ENCODE measurements at places on chromosomes 2 and 18. TPM values are rescaled to one million over a fixed set of nuclear protein-coding genes. Genes with fewer than 3 reads are reported as not detected.

FTCDNL1 gene
- 0.18 TPM for total RNA-seq

GRCh38 chr2:43897492-43897891 lies 58.7 kb downstream of the ABCG8 start:
- no peak for DNase-seq

DNA sequence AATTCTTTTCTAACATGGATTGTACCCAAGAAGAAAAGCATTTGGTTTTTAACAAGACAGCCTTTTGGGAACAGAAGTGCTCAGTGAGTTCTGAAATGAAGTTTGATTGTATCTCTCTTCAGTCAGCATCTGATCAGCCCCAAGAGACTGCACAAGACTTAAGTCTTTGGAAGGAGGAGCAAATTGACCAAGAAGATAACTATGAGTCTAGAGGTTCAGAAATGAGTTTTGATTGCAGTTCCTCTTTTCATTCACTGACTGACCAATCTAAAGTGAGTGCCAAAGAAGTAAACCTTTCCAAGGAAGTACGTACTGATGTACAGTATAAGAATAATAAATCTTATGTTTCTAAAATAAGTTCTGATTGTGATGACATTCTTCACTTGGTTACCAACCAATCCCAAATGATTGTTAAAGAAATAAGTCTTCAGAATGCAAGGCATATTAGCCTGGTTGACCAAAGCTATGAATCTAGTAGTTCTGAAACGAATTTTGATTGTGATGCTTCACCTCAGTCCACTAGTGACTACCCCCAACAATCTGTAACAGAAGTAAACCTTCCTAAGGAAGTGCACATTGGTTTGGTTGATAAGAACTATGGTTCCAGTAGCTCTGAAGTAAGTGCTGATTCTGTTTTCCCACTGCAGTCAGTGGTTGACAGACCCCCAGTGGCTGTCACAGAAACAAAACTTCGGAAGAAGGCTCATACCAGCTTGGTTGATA lies 31.2 kb downstream of the ZDBF2 start:
- no peak for DNase-seq

DNA sequence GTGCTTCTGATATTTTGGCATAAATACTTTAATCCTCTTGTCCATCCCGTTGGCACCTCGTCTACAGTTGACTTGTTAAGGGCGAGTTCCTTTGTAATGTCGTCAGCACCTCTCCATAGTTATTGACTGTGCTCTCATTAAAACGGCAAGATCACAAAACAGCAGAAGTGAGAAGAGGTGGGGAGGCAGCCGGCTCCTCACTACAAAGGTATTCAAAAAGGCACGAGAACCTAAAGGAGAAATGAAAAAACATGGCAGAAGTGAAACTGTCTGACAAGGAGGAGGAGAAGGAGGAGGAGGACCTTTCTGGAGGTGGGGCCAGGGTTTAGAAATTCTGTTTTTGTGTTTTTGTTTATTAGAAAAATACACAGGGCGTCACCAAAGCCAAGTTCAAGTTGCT lies 235.6 kb downstream of the BCL11A start:
- DNase-seq = no peak

GRCh38 chr2:61229936-61230335 lies 67.9 kb downstream of the C2orf74 start:
- peak; percentile 48 for DNase-seq

- DNase-seq = peak; percentile 78
These were observed 48.7 kb downstream of the TTC39C start for GRCh38 chr18:24063121-24063731.

IL37 gene
- total RNA-seq = not detected

GATA6 gene
- 2.5 TPM for total RNA-seq

DNA sequence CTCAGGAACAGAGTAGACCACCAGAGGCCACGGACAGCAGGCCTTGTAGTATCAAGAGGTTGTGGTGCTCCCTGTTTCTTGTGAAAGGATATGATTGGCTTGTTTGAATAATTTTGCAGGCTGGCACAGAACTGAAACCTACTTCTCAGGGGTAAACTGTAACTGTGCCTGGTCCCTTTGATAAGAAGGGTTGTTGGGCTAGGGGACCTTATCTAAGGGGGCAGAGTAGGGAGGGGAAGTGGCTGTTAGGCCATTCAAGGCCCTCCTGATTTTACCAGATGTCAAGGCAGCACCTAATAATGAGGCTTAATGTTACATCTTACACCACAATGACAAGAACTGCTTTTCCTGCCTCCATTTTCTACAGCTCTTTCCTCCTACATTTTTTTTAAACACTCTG lies 45.6 kb downstream of the GPR39 start:
- DNase-seq = no peak

GRCh38 chr2:217035967-217036366 lies 176.1 kb upstream of the TNP1 start:
- no peak for DNase-seq

CABYR gene
- 4.1 TPM for total RNA-seq

DNA sequence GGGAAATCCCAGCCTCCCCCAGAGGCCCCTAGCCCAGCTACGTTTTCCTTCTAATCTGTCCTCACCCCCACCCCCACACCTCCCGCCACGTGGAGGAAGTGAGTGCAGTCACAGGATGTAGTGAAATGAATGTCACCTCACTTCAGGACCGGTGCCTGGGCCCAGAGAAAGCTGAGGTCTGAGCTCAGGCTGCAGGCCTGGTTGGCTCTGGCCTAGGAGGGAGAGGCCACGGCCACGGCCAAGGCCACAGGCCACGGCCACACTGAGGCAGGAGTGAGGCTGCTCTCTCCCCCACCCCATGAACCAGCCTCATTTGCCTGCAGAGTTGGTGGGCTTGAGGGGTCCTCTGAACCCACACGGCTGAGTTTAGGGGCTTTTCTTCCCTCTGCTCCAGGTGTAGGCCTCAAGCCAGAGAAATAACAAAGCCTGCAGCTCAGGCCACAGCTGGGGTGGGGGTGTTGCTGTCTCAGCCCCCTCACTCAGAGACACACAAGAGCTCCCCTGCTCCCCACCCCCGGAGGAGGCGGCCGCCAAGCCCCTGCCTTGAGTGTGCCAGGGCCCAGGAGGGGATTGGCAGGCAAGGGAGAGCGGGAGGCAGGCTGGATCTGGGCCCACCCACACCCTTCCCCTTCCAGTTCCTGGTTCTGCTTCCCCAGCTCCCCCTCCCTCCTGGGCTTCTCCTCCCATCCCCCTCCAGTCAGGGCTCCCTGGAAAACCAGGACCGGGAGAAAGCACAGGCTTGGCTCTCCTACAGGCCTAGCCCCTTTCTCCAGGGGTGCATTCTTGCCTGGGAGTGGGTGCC lies 27.0 kb downstream of the DNMT3A start:
- DNase-seq = peak; percentile 29

DNA sequence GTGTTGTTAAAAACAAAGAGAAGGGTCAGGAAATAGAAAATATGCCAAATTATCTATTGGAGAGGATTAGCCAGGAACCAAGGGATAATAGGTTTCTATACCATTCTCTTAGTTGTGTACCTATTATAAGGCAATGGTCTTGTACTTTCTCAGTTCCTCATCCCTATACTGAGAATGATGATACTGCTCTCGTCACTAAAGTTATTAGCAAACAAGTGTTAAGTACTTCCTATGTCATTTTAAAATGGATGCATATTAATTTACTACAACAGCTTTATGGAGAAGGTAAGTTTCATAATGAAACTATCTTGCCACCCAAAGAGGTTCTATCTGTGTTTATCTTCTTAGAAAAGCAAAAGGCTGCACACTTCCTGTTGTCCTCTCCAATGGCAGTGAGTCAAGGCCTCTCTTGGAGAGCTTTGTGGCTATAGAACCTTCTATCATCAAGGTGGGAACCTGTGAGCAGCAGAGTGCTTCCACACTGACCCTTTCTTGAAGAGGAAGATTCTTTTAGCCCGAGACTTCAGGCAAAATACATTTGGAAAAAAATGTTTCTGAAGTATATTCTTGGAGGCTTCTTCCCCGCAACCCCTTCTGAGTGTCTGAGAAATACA lies 460.7 kb upstream of the FANCL start:
- no peak for DNase-seq

MBOAT2 gene
- 102 TPM for total RNA-seq

GRCh38 chr18:68215931-68216330 lies 499.0 kb downstream of the TMX3 start:
- DNase-seq = peak; percentile 45

SPATA3 gene
- not detected for total RNA-seq

DNA sequence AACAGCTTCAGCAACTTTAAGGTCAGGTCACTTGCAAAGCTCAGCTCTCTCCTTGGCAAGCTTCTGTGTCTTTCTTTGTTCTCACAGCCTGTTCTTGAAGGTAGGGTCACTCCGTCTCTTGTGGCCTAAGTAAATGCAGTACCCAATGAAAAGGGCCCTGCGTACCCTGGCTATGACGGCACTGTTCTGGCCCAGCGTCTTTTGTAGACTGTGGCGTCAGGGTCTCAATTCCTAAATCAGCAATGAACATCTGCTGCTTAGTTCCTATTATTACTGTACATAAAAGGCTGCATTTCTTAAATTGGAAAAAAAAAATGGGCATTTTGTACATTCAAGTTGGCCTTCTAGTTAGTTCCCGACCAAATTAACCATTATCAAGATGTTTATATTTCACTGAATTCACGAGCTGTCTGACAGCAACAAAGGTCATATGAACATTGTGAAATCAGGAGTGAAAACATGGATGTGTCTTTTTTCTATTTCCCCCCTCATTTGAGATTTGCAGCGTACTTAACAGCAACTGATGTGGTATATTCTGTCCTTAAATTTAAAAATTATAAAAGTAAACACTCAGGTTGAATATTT lies 17.0 kb upstream of the MTCL1 start:
- no peak for DNase-seq

GRCh38 chr18:25595274-25596060 lies 243.5 kb upstream of the ZNF521 start:
- no peak for DNase-seq

MOGAT1 gene
- not detected for total RNA-seq

- DNase-seq = no peak
These were observed 37.6 kb upstream of the RIOK3 start for GRCh38 chr18:23415515-23415914.

DNA sequence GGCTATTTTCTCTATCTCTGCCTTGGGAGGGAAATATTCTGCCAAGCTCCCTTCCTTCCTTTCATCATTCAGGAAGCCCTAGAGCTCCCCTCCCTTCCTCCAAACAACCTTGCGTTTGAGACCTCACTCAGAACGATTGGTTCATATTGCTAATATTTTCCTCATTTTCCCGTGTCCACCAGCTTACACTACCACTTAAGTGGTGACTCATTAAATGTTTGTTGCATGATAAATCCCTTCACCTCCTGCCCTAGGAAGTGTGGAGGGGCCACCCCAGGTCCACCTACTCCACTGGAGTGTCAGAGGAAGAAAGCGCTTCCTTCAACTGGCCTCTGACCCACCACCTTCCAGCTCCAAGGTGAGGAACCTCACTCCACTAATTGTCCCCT lies 2.3 kb upstream of the LPIN2 start:
- peak; percentile 84 for DNase-seq

- DNase-seq = no peak
These were observed 9.6 kb upstream of the GIGYF2 start for GRCh38 chr2:232687382-232688160.

DNA sequence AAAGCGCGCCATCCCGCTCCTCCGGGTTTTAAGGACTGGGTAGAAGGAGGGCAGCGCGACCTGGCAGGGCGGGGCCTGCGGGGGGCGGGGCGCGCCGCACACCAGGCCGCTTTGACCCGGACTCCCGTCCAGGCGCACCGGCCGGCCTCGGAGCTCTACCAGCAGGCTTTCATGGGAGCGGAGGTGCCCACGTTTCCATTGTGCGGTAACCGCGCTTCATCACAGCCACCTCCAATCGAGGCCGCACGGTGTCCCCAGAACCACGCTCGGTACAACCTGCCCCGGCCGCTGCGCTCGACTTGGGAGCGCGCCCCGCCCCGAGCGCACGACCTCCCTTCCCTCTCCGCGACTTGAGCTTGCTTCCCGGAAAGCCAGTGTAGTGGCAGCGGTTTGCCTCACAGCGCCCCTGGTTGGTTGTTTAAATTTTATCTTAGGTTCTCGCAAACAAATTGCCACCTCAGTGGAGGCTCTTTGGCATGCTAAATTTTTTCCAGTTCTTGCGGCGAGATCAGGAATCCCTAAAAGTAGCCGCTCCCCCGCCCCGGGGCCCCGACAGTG lies 280 bp upstream of the CYP1B1 start:
- peak; percentile 68 for DNase-seq

UGT1A5 gene
- not detected for total RNA-seq

TPRKB gene
- 37.6 TPM for total RNA-seq

PLCD4 gene
- 2.0 TPM for total RNA-seq

OLA1 gene
- 118 TPM for total RNA-seq

All from IMR-90 (cell line).